Left lobe of liver (tissue), 2 donors: ENCODE measurements at places on chromosomes 7 and 10. TPM values are rescaled to one million over a fixed set of nuclear protein-coding genes. Genes with fewer than 3 reads are reported as not detected.

MACC1 gene
- 0.38 TPM for total RNA-seq

LGI1 gene
- total RNA-seq: 0.75 TPM

TAS2R3 gene
- total RNA-seq: 0.58 TPM

MOGAT3 gene
- 12.0 TPM for total RNA-seq

NKX2-3 gene
- total RNA-seq: 0.08 TPM

SORCS1 gene
- total RNA-seq: 0.10 TPM

MARVELD1 gene
- 2.0 TPM for total RNA-seq

LRRN3 gene
- 0.48 TPM for total RNA-seq

SYNPO2L gene
- not detected for total RNA-seq

CHAT gene
- not detected for total RNA-seq

MYL10 gene
- not detected for total RNA-seq

IKZF1 gene
- 2.8 TPM for total RNA-seq

PLAC9 gene
- 2.2 TPM for total RNA-seq

H2BK1 gene
- not detected for total RNA-seq

PLXDC2 gene
- 5.0 TPM for total RNA-seq

MRPS16 gene
- 53.6 TPM for total RNA-seq

R3HCC1L gene
- 4.8 TPM for total RNA-seq

HGF gene
- total RNA-seq: 19.2 TPM

NRG3 gene
- total RNA-seq: 1.1 TPM

ECHDC3 gene
- 137 TPM for total RNA-seq

SDK1 gene
- total RNA-seq: 0.53 TPM

ACSM6 gene
- not detected for total RNA-seq

PFKFB3 gene
- total RNA-seq: 39.2 TPM

GLCCI1 gene
- 4.4 TPM for total RNA-seq

SEMA3A gene
- 0.58 TPM for total RNA-seq

SOSTDC1 gene
- total RNA-seq: not detected

TWIST1 gene
- not detected for total RNA-seq

HKDC1 gene
- total RNA-seq: 0.65 TPM

NEUROG3 gene
- not detected for total RNA-seq

UNCX gene
- total RNA-seq: not detected

TMEM139 gene
- total RNA-seq: 22.0 TPM

KLHDC10 gene
- total RNA-seq: 35.3 TPM

NEUROD6 gene
- not detected for total RNA-seq

ENTPD7 gene
- total RNA-seq: 9.8 TPM

ADAM8 gene
- 7.4 TPM for total RNA-seq

APBB1IP gene
- 16.1 TPM for total RNA-seq

MYOF gene
- total RNA-seq: 3.2 TPM

TRDMT1 gene
- 1.1 TPM for total RNA-seq

OR2F2 gene
- total RNA-seq: not detected

JAKMIP3 gene
- total RNA-seq: 0.28 TPM

GJC3 gene
- 0.86 TPM for total RNA-seq

ACTL6B gene
- not detected for total RNA-seq

CPXM2 gene
- 0.45 TPM for total RNA-seq

PTPRN2 gene
- 0.33 TPM for total RNA-seq

C7orf57 gene
- not detected for total RNA-seq

PNLIP gene
- total RNA-seq: 3.1 TPM

MAGI2 gene
- 2.9 TPM for total RNA-seq

GIMAP2 gene
- 5.3 TPM for total RNA-seq

SFRP4 gene
- total RNA-seq: 0.05 TPM

LRRTM3 gene
- not detected for total RNA-seq

AS3MT gene
- 7.5 TPM for total RNA-seq
